ENCODE measurements at places on chromosomes 13 and 19.

GRCh38 chr13:56907766-56908165 is 233.0 kb upstream of the PRR20A start:
- no peak for DNase-seq

GRCh38 chr19:38565691-38566105 is 52.1 kb downstream of the MAP4K1 start:
- no peak for DNase-seq

DNA sequence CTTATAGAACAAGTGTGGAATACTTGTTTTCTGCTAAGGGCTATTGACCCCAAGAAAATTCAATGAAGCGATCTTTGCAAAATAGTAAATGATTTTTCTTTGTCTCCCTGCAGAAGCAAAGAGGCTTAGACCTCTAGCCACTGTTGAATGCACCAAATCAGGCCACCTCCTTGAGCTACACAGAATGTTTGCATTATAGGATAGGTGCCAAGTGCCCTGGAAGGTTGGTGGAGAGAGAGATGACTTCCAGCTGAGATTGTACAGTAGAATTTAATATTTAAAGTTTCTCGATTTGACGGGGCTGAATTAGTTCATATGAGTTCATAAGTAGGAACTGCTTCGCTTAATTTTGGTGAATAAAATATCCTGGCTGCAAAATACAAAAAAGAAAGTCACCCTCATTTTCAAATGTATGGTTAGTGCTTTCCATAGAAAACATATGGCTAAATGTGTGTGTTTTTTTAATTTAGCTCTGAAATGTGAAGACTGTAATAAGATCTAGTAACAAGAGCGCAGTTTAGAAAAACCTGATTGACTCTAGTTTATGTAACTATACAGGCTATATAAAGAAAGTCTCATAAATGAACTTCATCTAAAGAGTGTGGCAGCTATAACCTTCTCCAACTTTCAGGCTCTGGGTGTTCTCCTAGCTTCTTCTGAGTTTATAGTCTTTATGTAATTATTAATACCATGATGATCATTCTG is 41.6 kb downstream of the LRCH1 start:
- no peak for DNase-seq

- no peak for DNase-seq
These were observed 253.0 kb downstream of the TSHZ3 start for GRCh38 chr19:31096062-31096830.

DNA sequence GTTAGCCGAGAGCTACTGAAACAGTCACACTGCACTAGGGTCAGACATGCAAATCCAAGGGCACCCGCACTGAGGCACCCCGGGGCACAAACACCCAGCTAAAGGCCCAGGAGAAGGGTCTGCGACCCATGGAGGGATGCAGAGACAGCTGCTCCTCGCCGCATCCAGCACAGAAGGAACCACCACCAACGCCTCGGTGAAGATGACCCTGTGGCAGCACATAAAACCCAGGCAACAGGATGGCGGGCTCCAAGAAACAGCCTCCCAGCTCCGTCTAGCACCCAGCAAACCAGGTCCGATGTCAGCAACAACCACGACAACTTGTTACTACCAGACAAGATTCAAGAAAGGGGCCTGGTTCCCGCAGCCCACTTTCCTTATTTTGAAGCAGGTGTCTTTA is 82.1 kb downstream of the STK24 start:
- DNase-seq, result no peak

GRCh38 chr19:19202707-19203011 is 555 bp downstream of the NR2C2AP start:
- DNase-seq, result no peak

- DNase-seq, result no peak
These were observed 16.2 kb upstream of the MISP start for GRCh38 chr19:734716-735115.

DNA sequence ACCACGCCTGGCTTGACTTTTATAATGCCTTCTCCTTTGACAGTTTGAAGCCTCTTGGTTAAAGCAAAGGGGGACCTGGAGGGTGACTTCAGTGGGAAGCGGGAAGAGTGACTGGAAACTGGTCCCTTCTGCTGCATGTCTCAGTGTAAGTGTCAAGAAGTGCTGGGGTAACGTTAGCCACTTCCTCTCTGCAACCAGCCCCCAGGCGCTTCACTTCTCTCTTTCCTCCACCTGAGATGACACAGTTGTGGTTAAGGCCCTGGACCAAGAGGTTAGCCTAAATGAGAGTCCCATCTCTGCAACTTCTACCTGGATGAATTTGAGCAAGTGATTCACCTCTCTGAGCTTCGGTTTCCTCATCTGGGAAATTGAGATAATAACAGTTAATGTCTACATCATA is 16.3 kb downstream of the LEUTX start:
- no peak for DNase-seq

DNA sequence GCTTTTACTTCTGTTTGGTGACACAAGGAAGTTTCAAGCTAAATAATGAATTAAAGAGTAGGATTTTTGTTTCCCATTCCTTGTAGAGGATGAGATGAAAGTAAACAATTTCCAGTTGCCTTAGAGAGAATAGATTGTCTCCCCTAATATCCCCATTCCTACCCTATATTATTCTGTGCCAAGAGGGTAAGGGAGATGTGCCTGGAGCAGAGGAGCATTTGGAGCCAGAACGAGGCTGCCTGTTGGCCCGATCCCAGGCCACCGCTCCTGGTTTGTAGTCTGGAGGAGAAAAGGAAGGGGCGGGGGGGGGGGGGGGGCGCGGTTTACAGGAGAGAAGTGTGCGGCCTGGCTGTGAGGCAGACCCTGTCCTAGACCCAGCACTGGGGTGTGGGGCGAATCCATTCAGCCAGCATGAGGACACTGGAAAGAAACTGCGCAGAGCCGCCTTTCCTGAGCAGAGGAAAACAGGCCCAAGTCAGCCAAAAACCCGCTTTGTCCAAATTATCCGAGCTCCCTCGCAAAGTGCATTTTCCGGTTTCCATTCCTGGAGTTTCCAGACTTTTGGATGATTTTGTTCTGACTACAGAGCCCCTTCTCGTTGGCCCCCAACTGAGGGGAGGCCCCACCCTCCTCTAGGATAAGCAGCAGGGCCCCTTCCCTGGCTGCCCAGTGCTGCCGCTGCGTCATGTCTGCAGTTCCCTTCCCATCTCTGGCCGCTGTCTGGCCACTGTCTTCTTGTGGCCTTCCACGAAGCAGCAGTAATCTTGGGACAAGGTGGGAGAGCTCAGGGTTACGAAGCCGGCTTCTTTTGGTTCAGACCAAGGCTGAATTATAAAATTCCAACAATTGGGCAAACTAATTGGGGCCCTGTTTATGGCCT is 23.0 kb downstream of the NFIX start:
- DNase-seq, result no peak

- no peak for DNase-seq
These were observed 4.4 kb downstream of the SULT2A1 start for GRCh38 chr19:47881757-47882156.

- DNase-seq, result peak; percentile 74
These were observed 12.7 kb upstream of the HNRNPL start for GRCh38 chr19:38862321-38863059.

GRCh38 chr13:111956261-111957151 is 110.4 kb upstream of the SOX1 start:
- DNase-seq, result no peak

DNA sequence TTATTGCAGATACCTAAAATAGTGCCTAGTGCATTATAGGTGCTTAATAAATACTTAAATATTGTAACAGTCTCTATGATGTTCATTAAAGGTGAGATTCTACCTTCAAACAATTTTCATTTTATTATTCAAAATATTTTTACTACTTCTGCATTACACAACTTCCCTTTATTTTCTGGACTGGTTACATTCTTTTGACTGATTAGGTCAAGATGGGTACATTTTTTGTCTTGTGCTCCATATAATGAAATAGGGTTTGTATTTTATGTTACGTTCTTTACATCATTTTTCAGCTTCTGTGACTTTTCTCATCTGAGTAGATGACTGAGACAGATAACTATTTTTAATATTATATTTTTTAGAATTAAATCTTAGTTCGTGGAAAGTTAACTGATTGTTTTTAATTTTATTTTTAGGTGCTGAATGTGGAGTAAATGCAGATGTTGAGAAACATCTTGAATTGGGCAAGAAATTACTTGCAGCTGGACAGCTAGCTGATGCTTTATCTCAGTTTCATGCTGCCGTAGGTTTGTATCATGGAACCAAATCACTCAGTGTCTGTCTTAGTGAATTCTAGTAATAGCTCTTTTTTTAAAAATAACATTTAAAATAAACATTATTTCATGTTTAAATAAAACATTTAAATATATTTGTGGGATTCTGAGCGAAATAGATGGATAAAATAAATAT is 32.0 kb downstream of the DNAJC3 start:
- no peak for DNase-seq

All from ureter (tissue), 1 donor.